ENCODE measurements at places on chromosomes 11 and 22. TPM values are rescaled to one million over a fixed set of nuclear protein-coding genes. Genes with fewer than 3 reads are reported as not detected.

GRCh38 chr22:33380789-33381530, 322.8 kb upstream of the SYN3 start:
- no peak for DNase-seq
- no peak overlapping the region for H3K27ac ChIP-seq
- no peaks in the 10 kb centered on the region for H3K27me3 ChIP-seq
- H3K36me3 ChIP-seq = peaks cover 36% of the 10 kb centered on the region
- no peaks in the 10 kb centered on the region for H3K4me1 ChIP-seq

DNA sequence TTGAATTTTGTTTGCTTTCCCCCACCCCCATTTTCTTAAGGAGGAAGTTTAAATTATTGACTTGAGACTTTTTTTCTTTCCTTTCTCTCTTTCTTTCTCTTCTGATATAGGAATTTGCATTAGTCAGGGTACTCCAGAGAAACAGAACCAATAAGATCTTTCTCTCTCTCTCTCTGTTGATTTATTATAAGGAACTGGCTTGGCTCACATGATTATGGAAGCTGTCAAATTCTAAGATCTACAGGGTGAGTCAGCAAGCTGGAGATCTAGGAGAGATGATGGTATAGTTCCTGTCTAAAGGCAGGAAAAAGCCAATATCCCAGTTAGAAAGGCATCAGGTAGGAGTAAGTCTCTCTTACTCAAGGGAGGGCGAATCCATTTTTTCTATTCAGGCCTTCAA, 64.0 kb downstream of the CCDC81 start:
- no peak overlapping the region for H3K27ac ChIP-seq
- H3K4me1 ChIP-seq = peaks cover 28% of the 10 kb centered on the region
- H3K27me3 ChIP-seq = no peaks in the 10 kb centered on the region
- H3K4me3 ChIP-seq = no peak overlapping the region
- H3K36me3 ChIP-seq = peaks cover 15% of the 10 kb centered on the region

DNA sequence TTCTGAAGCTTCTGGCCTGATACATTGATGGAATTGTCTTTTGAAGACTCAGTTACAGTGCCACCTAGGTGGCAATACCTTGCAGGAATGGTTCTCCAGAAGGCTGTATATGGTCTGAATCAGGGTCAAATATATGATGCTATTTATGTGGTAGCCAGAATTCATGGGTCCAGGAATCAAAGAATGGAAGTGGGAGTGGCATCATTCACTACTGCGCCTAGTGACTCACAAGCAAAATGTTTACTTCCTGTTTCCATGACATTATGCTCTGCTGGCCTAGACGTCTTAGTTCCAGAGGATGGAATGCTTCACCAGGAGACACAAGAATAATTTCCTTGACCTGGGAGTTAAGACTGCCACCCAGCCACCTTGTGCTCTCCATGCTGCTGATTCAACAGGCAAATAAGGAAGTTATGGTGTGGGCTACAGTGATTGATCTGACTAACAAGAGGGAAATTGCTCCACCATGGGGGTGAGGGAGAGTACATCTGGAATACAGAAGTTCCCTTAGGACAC, 491.8 kb downstream of the ETS1 start:
- no peaks in the 10 kb centered on the region for H3K27me3 ChIP-seq
- no peak overlapping the region for H3K27ac ChIP-seq
- DNase-seq = no peak
- H3K4me3 ChIP-seq = no peak overlapping the region

- H3K4me3 ChIP-seq = no peak overlapping the region
- no peaks in the 10 kb centered on the region for H3K27me3 ChIP-seq
- peaks cover 21% of the 10 kb centered on the region for H3K4me1 ChIP-seq
- H3K27ac ChIP-seq = no peak overlapping the region
- H3K36me3 ChIP-seq = no peaks in the 10 kb centered on the region
Observed at GRCh38 chr11:102155676-102156075, 45.4 kb downstream of the YAP1 start.

GRCh38 chr11:34915136-34916014, 804 bp downstream of the APIP start:
- peak overlapping the region; percentile 96 for H3K27ac ChIP-seq
- peaks cover 4% of the 10 kb centered on the region for H3K36me3 ChIP-seq
- DNase-seq = no peak
- no peaks in the 10 kb centered on the region for H3K27me3 ChIP-seq
- H3K4me3 ChIP-seq = peak overlapping the region; percentile 71

- peaks cover 15% of the 10 kb centered on the region for H3K4me1 ChIP-seq
- no peak overlapping the region for H3K4me3 ChIP-seq
- no peaks in the 10 kb centered on the region for H3K36me3 ChIP-seq
- no peak overlapping the region for H3K27ac ChIP-seq
Observed at GRCh38 chr22:20013382-20013871, 3.2 kb downstream of the ARVCF start.

- no peak for DNase-seq
- H3K27ac ChIP-seq = no peak overlapping the region
- no peaks in the 10 kb centered on the region for H3K4me1 ChIP-seq
- no peaks in the 10 kb centered on the region for H3K27me3 ChIP-seq
Observed at GRCh38 chr11:128279866-128280265, 307.5 kb downstream of the ETS1 start.

DNA sequence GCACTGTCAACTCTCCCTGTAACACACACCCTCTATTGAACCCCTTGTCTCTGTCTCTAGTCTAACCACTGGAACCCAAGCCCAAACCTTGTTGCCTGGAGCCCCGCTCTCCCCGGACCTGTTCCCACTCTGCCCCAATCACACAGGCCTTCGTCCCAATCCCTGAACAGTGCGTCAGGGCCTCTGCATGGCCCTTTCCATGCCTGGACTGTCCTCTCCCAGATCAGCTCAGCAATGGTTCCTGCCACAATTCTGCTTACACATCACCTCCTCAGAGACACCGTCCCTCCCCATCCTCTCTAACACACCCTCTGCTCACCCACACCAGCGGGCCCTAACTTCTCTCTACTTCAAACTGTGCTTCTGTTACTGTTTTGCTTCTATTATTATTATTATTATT, 1.5 kb downstream of the TREH start:
- no peaks in the 10 kb centered on the region for H3K4me1 ChIP-seq
- DNase-seq = no peak
- no peak overlapping the region for H3K27ac ChIP-seq

- H3K27me3 ChIP-seq = no peaks in the 10 kb centered on the region
- no peak for DNase-seq
- H3K4me1 ChIP-seq = no peaks in the 10 kb centered on the region
- no peak overlapping the region for H3K4me3 ChIP-seq
Observed at GRCh38 chr22:41075946-41076345, 16.4 kb upstream of the EP300 start.

- DNase-seq = no peak
- no peak overlapping the region for H3K4me3 ChIP-seq
- no peaks in the 10 kb centered on the region for H3K4me1 ChIP-seq
Observed at GRCh38 chr11:112643416-112643815, 317.8 kb upstream of the NCAM1 start.

DNA sequence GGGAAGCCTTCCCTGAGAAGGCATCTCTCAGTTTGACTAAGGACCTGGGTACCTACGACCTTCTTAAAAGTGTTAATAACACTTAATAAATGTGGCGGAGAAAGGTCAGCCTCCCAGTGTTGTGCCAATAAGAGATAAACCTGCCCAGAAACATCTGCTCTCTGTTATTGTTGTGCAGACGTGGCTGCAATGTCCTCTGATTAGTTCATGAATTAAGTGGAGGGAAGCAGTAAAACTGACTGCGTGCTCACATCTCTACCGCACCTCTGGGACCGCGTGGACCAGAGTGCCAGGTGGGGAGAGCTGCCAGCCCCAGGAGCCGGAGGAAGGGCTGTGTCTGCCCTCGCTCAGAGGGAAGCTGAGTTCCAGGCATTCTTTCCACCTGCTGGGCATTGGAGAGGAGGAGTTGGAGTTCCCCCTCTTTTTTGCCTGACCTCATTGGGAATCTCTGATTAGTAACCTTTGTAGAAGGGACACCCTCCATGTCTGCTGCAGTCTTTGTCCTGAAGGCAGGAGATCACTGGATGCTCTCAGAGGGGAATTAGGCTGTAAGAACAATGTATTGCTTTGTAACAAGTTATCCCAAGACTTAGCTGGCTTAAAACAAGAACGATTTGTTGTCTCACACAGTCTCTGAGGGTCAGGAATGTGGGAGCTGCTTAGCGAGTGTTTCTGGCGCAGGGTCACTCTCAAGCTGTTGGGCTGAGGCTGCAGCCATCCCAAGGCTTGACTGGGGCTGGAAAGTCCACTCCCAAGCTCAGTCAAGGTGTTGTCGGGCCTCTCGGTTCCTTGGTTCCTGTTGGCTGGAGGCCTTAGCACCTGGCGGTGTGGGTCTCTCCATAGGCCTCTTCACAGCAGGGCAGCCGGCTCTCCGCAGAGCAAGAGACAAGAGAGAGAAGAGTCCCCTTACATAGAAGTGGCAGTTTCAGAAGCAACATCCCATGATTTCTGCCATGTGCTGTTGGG, 247.6 kb upstream of the TBCEL start:
- H3K36me3 ChIP-seq = no peaks in the 10 kb centered on the region
- no peak overlapping the region for H3K27ac ChIP-seq
- DNase-seq = no peak
- no peak overlapping the region for H3K4me3 ChIP-seq
- no peaks in the 10 kb centered on the region for H3K4me1 ChIP-seq

DNA sequence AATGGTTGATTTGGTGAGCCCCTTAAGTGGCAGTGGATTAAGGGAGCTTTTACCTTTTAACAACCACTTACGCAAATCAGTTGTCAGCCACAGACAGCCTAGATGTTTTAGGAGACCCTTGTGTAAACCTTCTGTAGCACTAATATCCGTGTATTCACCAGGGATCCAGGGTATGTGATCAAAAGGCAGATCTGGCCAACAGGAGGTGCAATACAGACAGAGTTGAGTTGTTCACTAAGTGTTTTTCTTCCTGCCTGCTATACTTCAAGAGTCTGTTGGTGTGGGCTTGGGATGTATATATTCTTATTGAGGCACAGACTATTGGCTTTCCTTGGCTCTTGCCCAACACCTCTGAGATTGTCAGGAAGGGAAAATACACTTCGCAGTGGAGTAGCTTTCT, 175.1 kb downstream of the FAT3 start:
- DNase-seq = no peak
- H3K27ac ChIP-seq = no peak overlapping the region
- no peak overlapping the region for H3K4me3 ChIP-seq
- no peaks in the 10 kb centered on the region for H3K4me1 ChIP-seq

DNA sequence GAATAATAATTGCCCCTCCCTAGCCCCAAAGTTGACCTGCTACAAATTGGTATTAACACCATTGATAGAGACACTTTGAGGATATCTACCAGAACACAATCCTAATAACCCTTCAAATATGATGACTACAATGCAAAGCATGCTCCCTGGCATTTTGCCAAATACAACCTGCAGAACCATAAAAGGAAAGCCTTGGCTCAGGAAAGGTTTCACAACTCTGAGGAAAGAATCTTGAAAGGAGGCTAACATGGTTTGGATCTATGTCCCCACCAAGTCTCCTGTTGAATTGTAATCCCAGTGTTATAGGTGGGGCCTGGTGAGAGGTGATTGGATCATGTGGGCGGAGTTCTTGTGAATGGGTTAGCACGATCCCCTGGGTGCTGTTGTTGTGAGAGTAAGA, 140.4 kb upstream of the ARHGAP42 start:
- H3K27me3 ChIP-seq = no peaks in the 10 kb centered on the region
- H3K27ac ChIP-seq = no peak overlapping the region
- H3K4me3 ChIP-seq = no peak overlapping the region
- H3K4me1 ChIP-seq = no peaks in the 10 kb centered on the region
- DNase-seq = no peak
- no peaks in the 10 kb centered on the region for H3K36me3 ChIP-seq

GRCh38 chr22:37476389-37477329, 9.5 kb downstream of the MFNG start:
- peaks cover 2% of the 10 kb centered on the region for H3K27me3 ChIP-seq
- no peaks in the 10 kb centered on the region for H3K36me3 ChIP-seq
- no peak overlapping the region for H3K4me3 ChIP-seq
- no peak for DNase-seq

- no peaks in the 10 kb centered on the region for H3K27me3 ChIP-seq
- peak; percentile 85 for DNase-seq
- H3K4me3 ChIP-seq = peak overlapping the region; percentile 85
- H3K36me3 ChIP-seq = peaks cover 21% of the 10 kb centered on the region
Observed at GRCh38 chr22:31082606-31083376, 1.7 kb downstream of the SMTN start.

DNA sequence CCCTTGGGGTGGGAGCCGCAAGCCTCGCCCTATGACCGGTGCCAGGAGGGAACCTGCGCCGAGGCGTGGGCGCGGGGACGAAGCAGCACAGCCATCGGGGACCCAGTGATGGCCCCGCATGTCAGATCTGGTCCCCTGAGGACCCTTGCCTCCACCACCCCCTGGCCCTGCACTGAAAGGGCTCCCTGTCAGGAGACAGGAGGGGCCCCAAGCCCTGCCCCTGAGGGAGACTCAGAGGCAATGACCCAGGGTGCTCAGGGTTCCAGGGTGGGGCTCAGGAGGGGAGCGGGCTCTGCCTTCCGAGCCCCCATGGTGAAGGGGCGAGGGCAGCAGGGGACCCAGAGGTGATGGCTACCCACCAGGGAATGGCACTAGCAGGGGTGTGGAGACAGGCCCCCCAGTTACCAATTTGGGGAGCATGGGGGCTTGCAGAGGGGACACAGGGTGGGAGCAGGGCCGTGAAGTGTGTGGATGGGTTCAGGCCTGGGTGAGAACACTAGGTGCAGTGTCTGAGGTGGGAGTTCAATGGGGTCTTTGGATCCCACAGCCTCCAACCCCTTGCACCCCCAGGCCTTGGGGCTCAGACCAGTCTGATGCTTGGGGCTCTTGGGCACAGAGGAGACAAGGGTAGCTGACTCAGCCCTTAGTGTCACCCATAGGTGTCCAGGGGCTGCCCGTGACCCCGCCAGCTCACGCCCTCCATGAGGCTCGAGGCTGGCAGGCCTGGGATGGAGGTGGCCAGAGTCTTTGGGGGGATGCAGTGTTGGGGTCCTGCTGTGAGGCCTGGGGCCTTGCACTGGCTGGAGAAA, 499 bp downstream of the LRRC56 start:
- peak; percentile 54 for DNase-seq
- peaks cover 3% of the 10 kb centered on the region for H3K27me3 ChIP-seq
- no peak overlapping the region for H3K27ac ChIP-seq

GRCh38 chr22:25363474-25363873, 144.0 kb downstream of the CRYBB2 start:
- no peak for DNase-seq
- H3K27me3 ChIP-seq = no peaks in the 10 kb centered on the region
- no peak overlapping the region for H3K4me3 ChIP-seq
- H3K36me3 ChIP-seq = peaks cover 5% of the 10 kb centered on the region
- H3K27ac ChIP-seq = no peak overlapping the region

GRCh38 chr22:21026783-21027692, 5.3 kb downstream of the SLC7A4 start:
- H3K4me1 ChIP-seq = peaks cover 2% of the 10 kb centered on the region
- no peak overlapping the region for H3K4me3 ChIP-seq
- no peak for DNase-seq
- peaks cover 15% of the 10 kb centered on the region for H3K27me3 ChIP-seq
- H3K36me3 ChIP-seq = no peaks in the 10 kb centered on the region

TPH1 gene
- not detected for total RNA-seq

KCNQ1 gene
- 39.2 TPM for total RNA-seq

MUC5B gene
- not detected for total RNA-seq

GGTLC2 gene
- total RNA-seq = not detected

PGR gene
- total RNA-seq = 13.9 TPM

SLC37A4 gene
- total RNA-seq = 7.4 TPM

SLC43A3 gene
- total RNA-seq = 33.8 TPM

BARX2 gene
- not detected for total RNA-seq

INPP5J gene
- total RNA-seq = 21.8 TPM

SELENOO gene
- 15.4 TPM for total RNA-seq

TOMM22 gene
- 71.6 TPM for total RNA-seq

ACP2 gene
- total RNA-seq = 26.6 TPM

All from heart left ventricle (tissue), 16 donors.